ENCODE measurements at places on chromosomes 2 and 18.

GRCh38 chr2:228838819-228839218, 432.3 kb downstream of the PID1 start:
- DNase-seq: no peak

- DNase-seq: no peak
Measured at GRCh38 chr2:206482123-206482522, 38.8 kb downstream of the ADAM23 start.

GRCh38 chr18:11994336-11994702, 13.0 kb downstream of the IMPA2 start:
- DNase-seq: no peak

DNA sequence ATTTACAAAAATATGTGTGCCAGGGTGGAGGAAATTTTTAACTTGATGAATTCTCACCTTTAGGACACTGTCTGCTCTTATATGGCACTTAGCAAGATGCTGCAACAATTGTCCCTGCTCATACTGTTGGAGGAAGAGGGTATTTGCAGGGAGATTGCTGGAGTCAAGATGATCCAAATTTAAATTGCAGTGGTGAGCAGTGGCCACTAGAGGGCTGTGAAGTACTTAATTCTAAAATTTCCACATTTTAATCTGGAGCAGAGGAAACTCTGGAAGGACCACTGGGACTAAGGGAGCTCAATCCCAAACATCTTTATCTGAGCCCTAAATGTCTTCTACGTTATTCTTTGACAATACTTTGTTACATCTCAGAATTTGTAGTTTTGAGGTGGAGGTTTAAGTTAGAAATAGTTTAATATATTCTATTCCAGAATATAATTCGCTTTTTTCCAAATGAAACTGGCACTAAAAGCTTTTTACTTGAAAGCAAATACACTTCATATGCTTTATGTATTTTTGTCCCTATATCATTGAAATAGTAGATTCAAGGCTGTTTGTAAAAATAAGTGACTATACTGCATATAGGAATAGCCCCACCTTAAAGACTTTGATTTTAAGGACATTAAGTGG, 33.0 kb upstream of the PTH2R start:
- DNase-seq: no peak

GRCh38 chr2:171800639-171801038, 93.4 kb downstream of the SLC25A12 start:
- no peak for DNase-seq

DNA sequence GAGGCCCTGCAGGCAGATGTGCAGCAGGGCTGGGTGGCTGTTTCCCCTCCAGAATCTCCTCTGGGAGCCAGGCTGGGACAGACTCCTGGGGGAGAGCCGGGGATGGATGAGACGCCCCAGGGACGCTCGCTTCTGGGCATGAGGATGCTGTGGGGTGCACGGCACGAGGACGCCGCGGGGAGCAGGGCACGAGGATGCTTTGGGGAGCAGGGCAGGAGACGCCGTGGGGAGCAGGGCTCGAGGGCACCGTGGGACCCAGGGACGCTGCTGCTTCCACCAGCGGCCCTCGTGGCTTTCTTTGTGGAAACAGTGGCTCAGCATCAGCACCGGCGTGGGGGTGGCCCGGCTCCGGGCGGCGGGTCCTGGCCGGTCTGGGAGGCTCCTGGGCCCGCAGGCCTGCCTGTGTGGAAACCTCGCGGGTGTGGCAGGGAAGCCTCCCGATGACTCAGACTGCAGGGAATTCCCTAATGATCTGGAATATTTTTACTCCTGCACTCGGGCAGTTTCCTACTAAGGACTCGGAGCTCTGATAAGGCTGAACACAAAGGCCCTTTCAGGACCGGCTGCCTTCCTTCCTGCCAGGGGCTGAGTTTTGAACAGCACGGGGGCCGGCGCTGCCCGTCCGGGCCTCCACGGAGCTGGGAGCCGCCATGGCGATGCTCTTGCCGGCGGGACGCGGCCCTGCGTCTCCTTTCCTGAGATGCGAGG, 62.6 kb downstream of the NFATC1 start:
- DNase-seq: no peak

GRCh38 chr2:189369566-189369965, 71.7 kb upstream of the WDR75 start:
- no peak for DNase-seq

DNA sequence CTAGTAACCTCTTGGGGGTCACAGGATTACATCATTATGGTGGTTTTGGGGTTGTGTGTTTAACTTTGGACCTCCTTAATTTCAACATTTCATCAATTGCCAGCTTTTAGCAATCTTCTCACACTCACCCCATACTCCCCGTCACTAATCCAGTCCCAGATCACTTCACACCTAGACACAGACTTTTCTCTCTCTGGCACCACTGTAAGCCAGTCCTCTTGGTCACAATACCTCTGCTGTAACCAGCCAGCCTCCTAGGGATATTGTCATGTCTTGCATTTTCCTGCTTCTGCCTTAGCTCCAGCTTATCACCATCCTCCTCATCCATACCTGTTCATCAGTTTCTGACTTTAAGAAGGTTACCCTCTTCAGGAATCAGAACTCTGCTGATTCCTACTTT, 1.6 kb upstream of the STK17B start:
- DNase-seq: no peak

DNA sequence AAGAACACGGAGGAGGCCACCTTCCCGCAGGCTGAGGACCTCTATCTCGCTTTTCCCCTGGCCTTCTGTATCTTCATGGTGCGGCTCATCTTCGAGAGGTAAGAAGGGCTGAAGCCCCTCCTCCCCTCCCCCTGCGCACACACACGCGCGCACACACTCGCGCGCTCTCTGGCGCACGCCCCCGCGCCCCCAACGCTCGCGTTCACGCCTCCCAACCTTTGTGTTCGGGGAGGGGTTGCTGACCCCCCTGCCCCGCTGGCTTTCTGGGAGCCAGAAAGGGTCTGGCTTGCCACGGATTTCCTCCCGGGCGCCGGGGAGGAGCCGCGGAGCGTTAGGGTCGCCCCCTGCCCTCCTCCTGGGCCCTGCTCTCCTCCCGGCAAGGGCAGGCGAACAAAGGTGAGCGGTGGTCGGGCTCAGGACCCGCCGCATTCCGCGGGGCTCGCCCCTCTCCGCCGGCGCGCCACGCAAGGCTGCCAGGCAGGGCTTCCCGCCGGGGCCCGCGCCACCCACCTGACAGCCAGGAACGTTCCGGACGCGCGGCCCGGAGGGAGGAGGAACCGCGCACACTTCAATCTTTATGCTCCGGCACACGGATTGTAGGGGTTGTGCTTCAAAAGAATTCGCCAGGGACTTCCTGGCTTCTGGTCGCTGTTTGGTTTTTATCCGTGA, 583 bp downstream of the CERS6 start:
- peak; percentile 33 for DNase-seq
